ENCODE measurements at places on chromosomes 5 and 9.

DNA sequence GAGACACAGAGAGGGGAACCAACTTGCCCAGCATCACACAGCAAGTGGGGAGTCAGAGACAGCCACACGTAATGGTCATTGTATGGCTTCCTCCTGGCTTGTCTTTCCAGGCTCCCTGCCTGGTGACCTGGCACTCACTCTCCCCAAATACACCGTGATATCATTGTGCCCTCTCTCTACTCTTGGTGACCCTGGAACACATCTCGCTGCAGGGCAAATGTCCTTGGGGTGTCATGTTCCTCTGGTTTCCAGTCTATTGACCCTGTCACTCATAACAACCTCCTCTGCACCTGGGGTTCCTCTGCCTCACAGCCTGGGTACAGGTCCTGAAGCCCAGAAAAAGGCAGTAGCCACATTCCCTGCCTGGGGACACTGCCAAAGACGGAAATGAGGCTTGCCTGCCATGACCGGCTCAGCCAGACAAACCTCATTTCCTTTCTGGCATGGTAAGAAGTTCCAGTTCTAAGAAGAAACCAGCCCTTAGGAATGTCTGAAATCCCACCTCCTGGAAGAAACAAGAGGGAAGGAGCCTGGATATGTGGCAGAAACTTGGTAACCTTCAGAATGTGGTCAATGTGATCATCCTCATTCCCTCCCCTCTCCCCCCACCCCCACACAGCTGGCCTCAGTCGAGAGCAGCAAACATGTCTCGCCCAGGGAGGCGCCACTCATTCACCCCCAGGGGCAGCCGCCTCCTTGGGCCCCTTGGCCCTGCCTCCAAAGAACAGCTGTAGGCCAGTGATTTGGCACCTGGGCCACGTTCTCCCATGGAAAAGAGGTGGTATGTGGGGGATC, 30.6 kb upstream of the SMU1 start:
- no peak for DNase-seq

- DNase-seq: no peak
Measured at GRCh38 chr5:123496892-123497291, 15.1 kb upstream of the CSNK1G3 start.

- DNase-seq: no peak
Measured at GRCh38 chr9:132074736-132075135, 4.9 kb downstream of the MED27 start.

DNA sequence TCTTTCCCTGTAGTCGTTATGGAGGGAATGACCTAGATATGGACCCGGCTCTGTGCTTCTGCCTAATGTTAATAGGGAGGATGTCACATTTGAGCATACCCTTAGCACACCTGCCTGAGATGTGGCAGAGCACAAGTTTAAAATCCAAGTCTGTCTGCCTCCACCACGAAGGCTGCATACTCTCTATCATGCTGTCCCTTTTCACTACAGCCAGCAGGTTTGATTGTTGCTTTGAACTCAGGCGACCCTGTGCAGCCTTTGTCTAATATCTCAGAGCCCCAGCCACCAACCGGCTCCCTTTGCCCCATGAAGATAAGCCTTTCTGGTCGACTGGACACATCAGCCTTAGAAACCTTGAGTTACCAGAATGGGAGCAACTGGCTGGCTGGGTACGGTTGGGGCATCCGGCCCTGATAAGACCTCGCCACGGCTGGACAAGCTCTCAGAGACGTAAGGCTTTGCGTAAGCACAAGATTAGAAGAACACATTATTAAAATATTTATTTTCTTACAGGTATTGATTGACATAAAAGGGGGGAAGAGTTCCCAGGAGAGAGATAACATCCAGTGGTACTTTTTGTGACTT, 222.0 kb upstream of the TRIM32 start:
- no peak for DNase-seq

DNA sequence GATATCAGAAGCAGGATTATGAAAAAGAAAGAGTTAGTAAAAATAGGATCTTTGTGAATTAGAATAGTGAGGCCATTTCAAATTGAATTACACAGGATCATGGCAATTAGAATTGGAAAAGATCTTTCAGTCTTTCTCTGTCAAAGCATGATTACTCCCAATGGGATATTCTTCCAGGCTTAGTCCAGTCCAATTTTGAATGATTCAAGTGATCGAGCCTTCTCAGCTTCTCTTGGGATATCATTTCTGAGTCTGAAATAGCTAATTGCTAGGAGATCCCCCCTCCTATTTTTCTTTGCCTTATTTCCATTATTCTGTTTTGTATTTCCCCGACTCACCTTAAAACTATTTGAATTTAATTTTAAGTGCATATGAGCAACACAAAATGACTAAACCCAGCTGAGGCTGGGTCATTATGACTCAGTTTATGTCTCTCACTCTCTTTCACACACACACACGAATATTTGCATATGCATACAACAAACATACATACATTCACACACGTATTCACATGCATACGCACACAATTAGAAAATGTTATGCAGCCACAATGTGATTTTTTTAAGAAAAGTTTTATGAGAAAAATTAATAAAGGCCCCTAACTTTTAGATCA, 34.8 kb upstream of the EFNA5 start:
- DNase-seq: no peak

- peak; percentile 70 for DNase-seq
Measured at GRCh38 chr5:173972925-173973615, 15.9 kb upstream of the C5orf47 start.

GRCh38 chr9:86807367-86807976, 139.8 kb downstream of the GAS1 start:
- DNase-seq: no peak

- DNase-seq: no peak
Measured at GRCh38 chr9:81627481-81627880, 61.9 kb downstream of the TLE1 start.

- no peak for DNase-seq
Measured at GRCh38 chr9:108351571-108351970, 504.2 kb downstream of the ACTL7B start.

DNA sequence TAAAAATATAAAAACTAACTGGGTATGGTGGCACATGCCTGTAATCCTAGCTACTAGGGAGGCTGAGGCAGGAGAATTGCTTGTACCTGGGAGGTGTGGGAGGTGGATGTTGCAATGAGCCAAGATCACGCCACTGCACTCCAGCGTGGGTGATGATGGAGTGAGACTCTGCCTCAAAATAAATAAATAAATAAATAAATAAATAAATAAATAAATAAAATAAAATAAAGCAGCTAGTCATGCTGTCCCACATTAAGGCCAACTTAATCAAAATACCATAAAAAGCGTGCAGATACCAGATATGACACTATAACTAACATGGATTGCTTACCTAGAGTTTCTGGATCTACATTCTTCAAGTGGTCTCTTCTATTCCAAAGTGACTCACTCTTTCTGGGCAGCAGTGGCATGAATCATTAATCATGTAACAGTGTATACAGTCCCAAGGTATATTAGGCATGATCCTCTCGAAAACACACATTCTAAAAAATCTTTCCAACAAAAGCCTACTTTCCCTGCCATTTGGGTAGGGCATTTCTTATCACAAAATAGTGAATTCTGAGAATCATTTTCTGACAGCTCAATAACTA, 187.1 kb downstream of the ELAVL2 start:
- DNase-seq: no peak

GRCh38 chr9:122254761-122255160, 9.9 kb downstream of the RBM18 start:
- DNase-seq: no peak

DNA sequence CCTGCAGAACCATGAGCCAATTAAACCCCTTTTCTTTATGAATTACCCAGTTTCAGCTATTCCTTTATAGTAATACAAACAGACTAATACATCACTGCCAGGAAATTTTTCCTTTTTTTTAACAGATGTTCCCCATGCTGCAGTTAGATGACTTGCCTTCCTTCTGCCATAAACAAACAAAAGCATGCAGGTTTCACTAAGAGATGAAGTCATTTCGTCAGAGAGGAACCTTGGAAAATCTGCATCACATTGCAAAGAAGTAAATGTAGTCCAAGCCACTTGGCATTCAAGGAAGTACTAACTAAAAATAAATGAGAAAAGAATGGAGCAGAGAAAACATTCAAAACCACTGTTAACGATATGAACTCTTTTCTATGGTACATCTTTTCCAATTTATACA, 194.1 kb upstream of the EFNA5 start:
- no peak for DNase-seq

- DNase-seq: no peak
Measured at GRCh38 chr9:84592918-84593317, 76.6 kb upstream of the NTRK2 start.

DNA sequence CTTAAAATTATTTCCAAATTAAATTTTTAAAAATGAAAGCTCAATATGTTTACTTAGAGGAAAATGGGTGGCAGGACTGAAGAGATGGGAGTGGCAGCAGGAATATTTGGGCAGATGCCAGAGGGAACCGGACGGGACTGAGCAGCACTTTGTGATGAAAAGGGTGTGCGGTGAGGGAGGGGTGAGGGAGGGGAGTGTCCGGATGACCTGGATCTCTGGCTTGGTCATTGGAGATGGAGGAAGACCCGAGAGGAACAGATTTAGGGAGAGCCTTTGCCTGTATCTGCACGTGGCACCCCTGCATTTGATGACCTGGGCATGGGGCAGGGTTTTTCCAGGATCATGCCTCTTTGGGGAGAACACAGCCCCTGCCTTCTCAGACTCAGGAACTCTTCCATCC, 201.1 kb upstream of the MVB12B start:
- DNase-seq: no peak

DNA sequence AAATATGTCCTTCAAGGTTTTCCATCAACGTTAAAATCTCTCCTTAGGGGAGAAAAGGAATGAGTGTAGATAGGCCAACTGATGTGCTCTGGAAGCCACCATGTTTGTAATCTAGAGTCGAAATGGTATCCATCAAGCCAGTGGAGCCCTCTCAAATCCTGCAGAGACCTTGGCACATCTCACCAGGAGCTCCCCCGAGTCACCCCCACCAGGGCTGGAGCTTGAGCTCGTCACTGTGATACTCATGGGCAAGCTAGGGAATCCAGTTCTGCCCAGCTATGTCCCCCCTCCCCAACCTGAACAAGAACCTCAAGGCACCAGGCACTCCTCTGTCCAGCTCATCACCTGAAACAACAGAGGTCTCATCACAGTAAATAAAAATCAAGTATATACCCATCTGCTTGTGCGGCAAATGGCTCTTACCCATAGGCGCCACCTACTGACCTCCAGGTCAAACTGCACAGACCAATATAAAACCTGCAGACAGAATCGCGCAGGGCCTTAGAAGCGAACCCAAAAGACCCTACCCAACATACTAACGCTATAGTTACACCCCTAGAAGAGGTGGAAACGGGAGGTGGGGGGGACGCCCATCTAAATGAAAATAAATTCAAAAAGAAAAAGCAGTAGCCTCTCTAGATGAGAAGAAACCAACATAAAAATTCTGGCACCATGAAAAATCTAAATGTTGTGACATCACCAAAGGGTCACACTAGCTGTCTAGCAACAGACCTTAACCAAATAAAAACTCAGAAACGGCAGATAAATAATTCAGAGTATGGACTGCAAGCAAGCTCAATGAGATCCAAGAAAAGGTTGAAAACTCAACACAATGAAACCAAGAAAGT, 75.0 kb downstream of the TTC39B start:
- DNase-seq: no peak

GRCh38 chr5:157335534-157336422, 69.9 kb downstream of the CYFIP2 start:
- no peak for DNase-seq

GRCh38 chr5:68217047-68217355, 1.4 kb downstream of the PIK3R1 start:
- no peak for DNase-seq

DNA sequence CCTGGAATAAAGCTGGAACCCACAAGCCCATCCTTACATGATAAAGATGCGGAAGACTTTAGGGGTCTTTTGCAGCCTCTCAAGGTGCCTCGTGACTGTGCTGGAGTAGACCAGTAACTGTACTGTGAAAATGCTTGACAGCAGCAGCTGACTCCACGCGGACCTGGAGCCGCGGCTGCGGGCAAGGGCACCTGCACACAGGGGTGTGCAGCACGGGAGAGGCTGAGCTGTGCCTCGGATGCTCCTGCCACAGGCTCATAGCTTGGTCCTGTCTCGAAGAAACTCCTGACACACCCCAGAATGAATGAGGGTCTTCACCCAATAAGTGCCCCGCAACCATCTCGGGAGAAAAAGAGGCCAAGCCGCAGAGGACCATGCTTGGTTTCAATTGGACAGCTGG, 40.3 kb upstream of the CEP72 start:
- DNase-seq: no peak

GRCh38 chr5:39775797-39776365, 351.1 kb upstream of the DAB2 start:
- no peak for DNase-seq

- no peak for DNase-seq
Measured at GRCh38 chr9:137564817-137565411, 13.2 kb downstream of the MRPL41 start.

- DNase-seq: no peak
Measured at GRCh38 chr5:173835131-173835530, 53.0 kb upstream of the CPEB4 start.

- DNase-seq: no peak
Measured at GRCh38 chr5:68225188-68225910, 9.8 kb downstream of the PIK3R1 start.

DNA sequence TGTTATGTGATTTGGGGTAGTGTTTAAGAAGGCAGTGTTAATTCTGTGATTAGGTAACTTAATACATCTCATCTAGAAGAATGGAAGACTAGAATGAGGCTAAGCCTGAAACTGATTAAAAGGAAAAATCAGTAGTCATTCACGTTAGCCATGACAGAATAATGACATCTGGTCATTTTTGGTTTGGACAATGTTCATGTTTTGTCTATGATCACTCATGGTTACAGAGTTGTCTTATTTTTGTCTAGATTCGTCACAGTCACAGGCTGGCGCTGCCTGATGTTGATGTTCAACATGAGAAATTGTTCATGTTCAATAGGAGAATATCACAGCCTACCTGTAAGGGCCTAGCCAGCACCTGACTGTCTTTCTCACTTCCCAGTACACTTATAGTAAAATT, 9.5 kb upstream of the DOCK2 start:
- DNase-seq: no peak

GRCh38 chr9:15317836-15318235, 10.8 kb upstream of the TTC39B start:
- no peak for DNase-seq

- DNase-seq: no peak
Measured at GRCh38 chr9:82781921-82782392, 281.0 kb downstream of the RASEF start.

- no peak for DNase-seq
Measured at GRCh38 chr5:79069488-79070349, at the start of the genes BHMT2 and DMGDH. BHMT2 (plus strand) TSS chr5:79069767; CDS start chr5:79069783, 16 bp downstream. DMGDH (minus strand) TSS chr5:79069674; CDS start chr5:79069620, 54 bp downstream.

- no peak for DNase-seq
Measured at GRCh38 chr9:69139596-69139995, 34.5 kb upstream of the TJP2 start.

DNA sequence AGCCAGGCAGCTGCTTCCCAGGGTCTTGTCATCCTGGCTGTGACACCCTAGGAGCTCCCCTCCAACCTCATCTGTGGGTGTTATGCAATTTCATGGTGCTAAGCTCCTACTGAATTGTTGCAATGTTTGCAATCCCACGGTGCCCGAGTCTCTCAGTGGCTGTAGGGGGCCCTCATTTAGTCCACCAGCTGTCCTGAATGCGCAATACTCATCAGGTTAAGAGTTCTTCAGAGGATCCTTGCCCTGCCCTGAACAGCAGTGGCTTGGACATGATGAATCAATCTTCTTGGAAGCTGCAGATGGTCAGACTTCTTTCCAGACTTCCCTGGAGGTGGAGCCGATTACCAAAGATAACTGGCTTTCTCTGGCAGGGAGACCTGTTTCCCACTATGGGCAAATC, 584.1 kb downstream of the CCDC171 start:
- no peak for DNase-seq

GRCh38 chr5:5613261-5613990, 190.9 kb downstream of the ICE1 start:
- no peak for DNase-seq

All from activated CD4-positive, alpha-beta T cell treated with anti-CD3 and anti-CD28 coated beads, Interleukin-2, amount 50 U/mL, for 4 hours (primary cell).